ENCODE measurements at places on chromosomes 13 and 19.

- no peak for DNase-seq
These were observed 1.2 kb downstream of the MKNK2 start for GRCh38 chr19:2049741-2050348.

DNA sequence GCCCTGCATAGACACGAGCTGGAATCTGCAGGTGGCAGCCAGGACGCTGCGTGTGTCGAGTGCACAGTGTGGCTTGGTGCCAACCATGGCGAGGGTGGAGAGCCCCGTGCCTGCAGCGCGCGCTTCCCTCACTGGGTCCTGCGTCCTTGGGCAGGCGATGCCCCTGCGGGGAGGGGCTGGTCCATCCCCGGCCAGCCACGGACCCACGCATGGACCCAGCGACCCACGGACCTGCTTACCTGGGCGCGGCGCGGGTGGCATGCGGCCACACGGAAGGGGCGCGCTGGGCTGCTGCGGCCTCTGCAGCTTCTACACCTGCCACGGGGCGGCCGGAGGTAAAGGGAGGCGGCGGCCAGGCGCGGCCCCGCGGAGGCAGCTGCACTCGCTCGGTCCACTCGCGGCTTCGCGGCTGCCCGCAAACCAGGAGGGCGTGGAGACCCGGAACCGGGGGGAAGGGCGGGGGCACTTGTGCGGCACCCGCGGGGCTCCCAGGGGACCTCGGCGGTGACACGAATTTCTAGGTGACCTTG is 569 bp upstream of the MCF2L start:
- peak; percentile 91 for DNase-seq

DNA sequence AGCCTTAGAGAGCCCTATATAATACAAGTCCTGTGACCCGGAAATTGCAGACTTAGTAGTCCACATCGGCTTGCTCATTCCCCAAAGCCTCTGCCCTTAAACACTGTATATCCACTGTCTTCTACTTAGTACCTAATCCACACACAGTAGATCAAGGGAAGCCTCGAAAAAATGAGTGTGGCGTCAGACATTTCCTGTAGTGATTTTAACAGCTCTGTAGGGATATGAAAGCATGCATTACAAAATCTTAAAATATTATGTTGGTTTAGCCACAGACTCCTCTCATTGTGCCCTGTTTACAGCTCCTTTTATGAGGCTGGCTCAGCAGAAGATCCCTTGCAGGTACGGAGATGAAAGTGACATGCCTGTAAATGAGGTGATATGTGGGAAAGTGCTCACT is 416.3 kb downstream of the LIG4 start:
- no peak for DNase-seq

DNA sequence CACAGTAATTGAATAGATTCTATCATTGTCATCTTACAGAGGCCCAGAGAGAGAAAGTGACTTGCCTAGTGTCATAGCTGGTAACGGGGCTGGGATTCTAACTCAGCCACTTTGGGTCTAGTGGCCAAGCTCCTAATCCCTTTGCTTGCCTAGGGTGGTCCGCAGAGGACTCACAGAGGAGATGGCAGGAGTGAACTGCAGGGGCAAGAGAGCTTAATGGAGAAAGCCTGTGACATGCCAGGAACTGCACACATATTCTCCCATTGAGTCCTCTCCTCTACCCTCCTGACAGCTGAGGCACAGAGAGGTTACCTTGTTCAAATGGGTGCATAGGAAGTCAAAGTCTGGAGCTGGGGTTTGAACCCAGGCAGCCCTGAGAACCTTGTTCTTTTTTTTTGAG is 2.7 kb downstream of the LSR start:
- DNase-seq, result no peak

DNA sequence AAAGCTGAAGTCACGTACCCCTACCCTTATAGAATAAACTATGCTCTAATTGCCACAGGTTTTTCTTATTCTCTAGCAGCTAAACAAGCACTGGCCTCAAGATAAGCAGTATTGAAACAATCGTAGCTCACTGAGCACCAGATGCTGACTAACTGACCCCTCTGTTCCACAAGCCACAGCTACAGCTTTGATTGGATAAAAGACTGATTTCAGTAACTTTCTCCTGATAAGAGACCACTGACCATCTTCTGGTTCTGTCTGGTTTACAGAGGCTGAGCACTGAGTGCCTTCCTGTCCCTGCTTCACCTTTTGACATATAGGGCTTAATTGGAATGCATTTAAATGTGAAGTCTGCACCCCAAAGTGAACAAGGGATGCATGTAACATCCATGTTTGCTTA is 8.4 kb upstream of the RAP2A start:
- no peak for DNase-seq

DNA sequence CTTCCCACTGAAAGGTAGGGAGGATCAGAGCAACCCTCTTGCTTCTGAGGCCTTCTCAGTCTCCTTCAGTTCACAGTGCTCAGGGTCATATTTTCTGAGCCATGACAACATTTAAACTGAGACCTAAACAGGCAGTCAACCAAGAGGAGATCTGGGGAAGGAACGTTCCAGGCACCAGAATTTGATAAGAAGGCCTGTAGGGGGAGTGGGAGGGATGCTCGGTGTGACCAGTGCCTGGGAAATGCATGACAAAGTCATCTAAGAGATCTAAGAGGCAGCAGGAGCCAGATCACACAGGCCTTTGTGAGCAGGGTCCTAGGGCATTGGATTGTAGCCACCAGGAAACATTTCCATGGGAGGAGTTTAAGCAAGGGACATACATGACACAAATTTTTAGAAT is 71.6 kb downstream of the SHISA2 start:
- DNase-seq, result no peak

- no peak for DNase-seq
These were observed 4.7 kb upstream of the GNA15 start for GRCh38 chr19:3131168-3131567.

- DNase-seq, result no peak
These were observed 12.9 kb downstream of the ADGRE5 start for GRCh38 chr19:14394167-14394566.

All from NCI-H1105 (cell line).